Left lung (tissue), 14 donors: ENCODE measurements at places on chromosomes 1 and 21.

GRCh38 chr1:229152311-229152710, 118.6 kb upstream of the RAB4A start:
- DNase-seq = no peak
- H3K36me3 ChIP-seq = no peaks in the 10 kb centered on the region
- H3K4me1 ChIP-seq = peaks cover 22% of the 10 kb centered on the region
- no peak overlapping the region for H3K4me3 ChIP-seq
- peaks cover 11% of the 10 kb centered on the region for H3K27me3 ChIP-seq
- no peak overlapping the region for H3K27ac ChIP-seq

- H3K27me3 ChIP-seq = no peaks in the 10 kb centered on the region
- H3K27ac ChIP-seq = peak overlapping the region; percentile 85
- peaks cover 29% of the 10 kb centered on the region for H3K4me1 ChIP-seq
- no peaks in the 10 kb centered on the region for H3K36me3 ChIP-seq
Observed at GRCh38 chr1:16181887-16182719, 26.2 kb upstream of the EPHA2 start.

GRCh38 chr1:1616045-1616790, 918 bp downstream of the MIB2 start:
- no peak for DNase-seq
- H3K4me3 ChIP-seq = peak overlapping the region; percentile 83
- peak overlapping the region; percentile 99 for H3K27ac ChIP-seq
- H3K36me3 ChIP-seq = no peaks in the 10 kb centered on the region

DNA sequence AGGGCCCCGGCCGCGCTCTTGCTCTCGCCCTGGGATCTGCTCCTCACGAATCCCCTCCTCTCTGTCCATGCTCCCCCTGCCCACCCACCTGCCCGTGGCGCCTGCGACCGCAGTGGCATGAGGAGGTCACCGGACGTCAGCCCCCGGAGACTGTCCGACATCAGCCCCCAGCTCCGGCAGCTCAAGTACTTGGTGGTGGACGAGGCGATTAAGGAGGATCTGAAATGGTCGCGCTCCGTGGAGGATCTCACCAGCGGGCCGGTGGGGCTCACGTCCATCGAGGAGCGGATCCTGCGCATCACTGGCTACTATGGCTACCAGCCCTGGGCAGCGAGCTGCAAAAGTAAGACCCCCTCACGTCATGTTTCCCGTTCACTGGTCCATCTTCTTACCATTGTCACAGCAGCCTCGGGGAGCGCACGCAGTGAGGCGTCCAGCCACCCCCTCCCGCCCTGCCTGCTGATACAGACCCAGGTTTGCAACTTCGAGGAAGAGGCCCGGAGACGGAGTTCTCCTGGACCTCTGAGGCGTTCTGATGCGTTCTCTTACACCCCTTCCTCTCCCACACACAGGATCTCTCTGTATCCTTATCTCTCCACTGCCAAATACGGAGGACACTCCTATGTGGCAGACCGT, 1.1 kb downstream of the SLC35F3 start:
- peaks cover 23% of the 10 kb centered on the region for H3K27me3 ChIP-seq
- peak; percentile 67 for DNase-seq
- H3K4me1 ChIP-seq = peaks cover 7% of the 10 kb centered on the region
- H3K36me3 ChIP-seq = no peaks in the 10 kb centered on the region
- peak overlapping the region; percentile 28 for H3K4me3 ChIP-seq

DNA sequence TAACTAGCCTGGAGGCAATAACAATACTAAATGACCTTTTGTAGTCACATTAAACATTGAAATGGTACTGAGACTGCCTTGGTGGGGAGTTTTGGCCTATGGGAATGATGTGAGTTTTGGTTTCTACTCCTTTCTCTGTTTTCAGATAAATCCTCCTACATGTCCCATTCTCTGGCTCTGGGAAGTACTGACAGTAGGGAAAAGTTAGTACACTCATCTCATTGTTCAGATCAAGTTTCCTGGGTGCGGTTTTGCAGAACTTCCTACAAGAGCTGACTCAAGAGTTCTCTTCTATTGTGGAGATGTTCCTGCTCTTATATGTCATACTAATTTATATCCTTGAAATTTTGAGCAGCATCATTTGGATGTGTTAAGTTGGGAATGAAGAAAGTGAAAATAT, 74.2 kb upstream of the MACF1 start:
- H3K36me3 ChIP-seq = no peaks in the 10 kb centered on the region
- no peak overlapping the region for H3K4me3 ChIP-seq
- DNase-seq = no peak

- H3K27ac ChIP-seq = no peak overlapping the region
- H3K4me1 ChIP-seq = no peaks in the 10 kb centered on the region
- peak; percentile 42 for DNase-seq
- no peak overlapping the region for H3K4me3 ChIP-seq
- no peaks in the 10 kb centered on the region for H3K27me3 ChIP-seq
Observed at GRCh38 chr1:112298558-112298957, 97.5 kb upstream of the CTTNBP2NL start.

DNA sequence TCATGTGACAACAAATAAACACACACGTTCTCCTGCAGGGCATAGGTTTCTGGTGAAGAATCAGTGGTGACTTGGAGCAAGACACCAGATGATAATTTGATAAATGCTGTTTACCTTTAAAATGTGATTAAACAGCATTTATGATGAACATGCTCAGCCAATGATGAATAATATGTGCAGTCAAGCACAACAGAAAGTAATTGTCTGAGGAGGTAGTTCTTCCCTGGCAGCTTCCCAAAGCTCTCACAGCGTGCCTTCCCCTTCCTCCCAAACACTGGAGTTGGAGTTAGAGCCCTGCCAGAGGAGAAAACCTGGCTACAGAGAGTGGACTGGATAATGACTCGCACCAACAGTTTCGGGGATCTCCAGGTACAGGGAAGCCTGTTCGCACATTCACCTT, 463.5 kb downstream of the SMYD3 start:
- no peak for DNase-seq
- no peaks in the 10 kb centered on the region for H3K36me3 ChIP-seq
- H3K27me3 ChIP-seq = no peaks in the 10 kb centered on the region
- no peak overlapping the region for H3K27ac ChIP-seq
- no peak overlapping the region for H3K4me3 ChIP-seq

DNA sequence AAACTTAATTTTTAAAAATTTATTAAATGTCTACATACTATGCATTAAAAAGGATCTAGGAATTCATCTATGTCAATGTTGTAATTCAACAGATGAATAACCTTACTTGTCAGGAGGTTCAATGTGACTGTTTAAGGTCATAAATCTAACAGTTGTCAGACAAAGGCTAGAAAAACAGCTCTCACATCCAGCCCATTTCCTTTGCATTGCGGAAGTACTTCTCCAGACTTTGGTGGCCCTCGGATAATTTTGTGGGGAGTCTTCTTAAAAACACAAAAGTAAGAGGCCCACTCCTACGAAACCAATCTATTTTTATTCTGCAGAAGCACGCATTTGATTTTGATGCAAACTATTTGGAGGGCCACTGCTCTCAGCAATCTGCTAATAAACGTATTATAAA, 122.6 kb upstream of the CHRM3 start:
- no peak for DNase-seq
- H3K27me3 ChIP-seq = no peaks in the 10 kb centered on the region
- H3K4me1 ChIP-seq = no peaks in the 10 kb centered on the region
- no peak overlapping the region for H3K4me3 ChIP-seq
- H3K36me3 ChIP-seq = no peaks in the 10 kb centered on the region

DNA sequence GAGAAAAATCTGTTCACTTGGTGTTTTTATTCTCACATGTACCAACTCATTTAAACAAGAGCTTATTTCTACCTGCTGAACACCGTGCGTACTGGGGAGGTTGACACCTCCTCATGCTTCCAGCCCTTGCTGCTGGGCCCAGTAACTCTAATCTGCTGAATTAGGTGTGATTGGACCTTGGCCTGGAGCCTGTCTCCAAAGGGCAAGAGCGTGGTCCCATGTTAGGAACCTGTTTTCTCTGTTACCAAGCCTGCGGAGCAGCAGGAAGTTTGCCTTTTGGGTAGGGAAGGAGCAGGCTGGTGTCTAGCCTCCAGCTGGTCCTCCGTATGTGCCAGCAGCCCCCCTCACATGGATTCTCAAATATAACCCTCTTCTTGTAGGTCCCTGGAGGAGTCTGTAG, 10.9 kb upstream of the SLC27A3 start:
- DNase-seq = no peak
- no peaks in the 10 kb centered on the region for H3K36me3 ChIP-seq
- H3K27me3 ChIP-seq = no peaks in the 10 kb centered on the region
- peaks cover 23% of the 10 kb centered on the region for H3K4me1 ChIP-seq

GRCh38 chr1:86380257-86380861, 15.8 kb downstream of the ODF2L start:
- no peaks in the 10 kb centered on the region for H3K4me1 ChIP-seq
- H3K4me3 ChIP-seq = no peak overlapping the region
- no peaks in the 10 kb centered on the region for H3K27me3 ChIP-seq
- no peak for DNase-seq

DNA sequence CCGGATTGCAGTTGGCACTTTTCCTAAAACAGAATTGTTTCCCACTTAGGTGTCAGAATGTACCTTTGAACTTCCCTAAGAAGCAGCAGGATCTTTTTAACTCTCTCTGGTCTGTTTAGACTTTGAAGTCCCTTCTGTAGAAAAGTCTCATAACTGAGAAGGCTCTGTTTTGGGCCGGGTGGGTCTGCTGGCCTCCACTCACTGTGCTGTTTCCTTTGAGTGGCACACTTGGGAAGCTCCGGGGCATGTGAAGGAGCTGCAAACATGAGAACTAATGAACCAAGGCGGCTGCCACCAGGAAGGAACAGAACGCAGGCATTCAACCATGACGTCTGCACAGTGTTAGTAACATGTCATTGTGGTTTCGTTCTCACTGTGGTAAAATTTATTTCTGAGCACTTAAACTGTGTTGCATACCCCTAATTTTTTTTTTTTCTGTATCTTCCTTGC, 19.5 kb upstream of the NCMAP start:
- H3K4me1 ChIP-seq = peaks cover 25% of the 10 kb centered on the region
- DNase-seq = peak; percentile 28
- no peaks in the 10 kb centered on the region for H3K36me3 ChIP-seq
- no peaks in the 10 kb centered on the region for H3K27me3 ChIP-seq

DNA sequence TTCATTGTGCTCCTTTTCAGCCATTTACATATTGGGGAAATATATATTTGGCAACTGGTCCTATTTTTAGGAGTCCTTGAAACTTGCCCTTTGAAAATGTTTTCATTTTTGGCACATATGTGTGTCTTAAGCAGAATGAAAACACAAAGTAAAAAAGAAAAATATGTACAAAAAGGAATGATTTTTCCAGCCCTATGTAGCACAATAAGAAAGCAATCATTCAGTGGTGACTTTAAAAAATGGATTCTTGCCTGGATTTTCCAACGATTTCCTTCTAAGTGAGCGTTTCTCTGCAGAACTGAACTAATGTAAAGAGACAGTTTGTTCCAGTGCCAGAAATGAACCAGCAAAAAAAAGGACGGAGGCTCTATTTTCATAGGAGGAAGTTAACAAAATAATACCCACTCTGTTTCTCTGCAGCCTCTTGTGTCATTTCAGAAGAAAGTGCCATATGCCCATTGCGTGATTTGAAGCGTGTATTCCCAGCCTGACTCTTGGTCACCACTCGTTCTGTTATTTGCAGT, 340.1 kb downstream of the SETD4 start:
- H3K27me3 ChIP-seq = no peaks in the 10 kb centered on the region
- H3K4me3 ChIP-seq = no peak overlapping the region
- H3K36me3 ChIP-seq = no peaks in the 10 kb centered on the region
